ENCODE measurements at places on chromosomes 1 and 21. TPM values are rescaled to one million over a fixed set of nuclear protein-coding genes. Genes with fewer than 3 reads are reported as not detected.

The TRABD2B gene
- 2.8 TPM for total RNA-seq

DNA sequence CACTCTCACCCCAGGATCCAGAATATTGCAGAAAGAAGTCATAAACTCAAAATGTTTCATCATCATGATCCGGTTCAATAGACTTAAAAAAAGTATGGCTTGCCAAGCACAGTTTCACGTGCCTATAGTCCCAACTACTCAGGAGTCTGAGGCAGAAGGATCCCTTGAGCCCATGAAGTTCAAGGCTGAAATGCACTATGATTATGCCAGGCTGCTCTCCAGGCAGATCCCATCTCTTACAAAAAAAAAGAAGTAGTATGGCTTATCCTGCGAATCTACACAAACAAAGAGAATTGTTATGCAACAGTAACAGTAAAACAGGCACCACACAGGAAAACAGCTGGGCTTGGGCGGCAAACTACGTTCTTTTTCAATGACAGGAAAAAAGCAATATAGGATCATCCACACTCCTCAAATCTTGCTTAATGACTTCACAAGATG is 76.2 kb downstream of the EIF4G3 start:
- no peak overlapping the region for H3K4me3 ChIP-seq
- no peaks in the 10 kb centered on the region for H3K27me3 ChIP-seq
- H3K27ac ChIP-seq = no peak overlapping the region
- no peak for DNase-seq
- H3K36me3 ChIP-seq = no peaks in the 10 kb centered on the region
- H3K4me1 ChIP-seq = no peaks in the 10 kb centered on the region

DNA sequence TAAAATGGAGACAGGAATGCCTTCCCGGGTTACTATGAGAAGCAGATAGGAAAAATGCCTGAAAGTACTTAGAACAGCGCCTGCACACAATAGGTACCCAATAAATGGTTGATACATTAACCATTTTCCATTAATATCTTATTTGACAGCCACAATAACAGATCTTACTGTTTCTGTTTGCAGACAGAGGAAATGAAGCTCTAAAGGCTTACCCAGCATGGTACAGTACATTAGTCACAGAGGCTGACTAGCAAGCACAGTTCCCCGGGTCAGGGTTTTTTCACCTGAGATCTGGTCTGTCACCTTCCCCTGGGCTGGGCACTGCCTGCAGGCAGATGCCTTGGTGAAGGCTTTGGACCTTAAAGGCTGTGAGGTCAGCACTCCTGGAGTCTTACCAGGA is 2.9 kb downstream of the TRIM63 start:
- DNase-seq = no peak
- H3K4me1 ChIP-seq = no peaks in the 10 kb centered on the region
- H3K27ac ChIP-seq = no peak overlapping the region
- H3K4me3 ChIP-seq = no peak overlapping the region

DNA sequence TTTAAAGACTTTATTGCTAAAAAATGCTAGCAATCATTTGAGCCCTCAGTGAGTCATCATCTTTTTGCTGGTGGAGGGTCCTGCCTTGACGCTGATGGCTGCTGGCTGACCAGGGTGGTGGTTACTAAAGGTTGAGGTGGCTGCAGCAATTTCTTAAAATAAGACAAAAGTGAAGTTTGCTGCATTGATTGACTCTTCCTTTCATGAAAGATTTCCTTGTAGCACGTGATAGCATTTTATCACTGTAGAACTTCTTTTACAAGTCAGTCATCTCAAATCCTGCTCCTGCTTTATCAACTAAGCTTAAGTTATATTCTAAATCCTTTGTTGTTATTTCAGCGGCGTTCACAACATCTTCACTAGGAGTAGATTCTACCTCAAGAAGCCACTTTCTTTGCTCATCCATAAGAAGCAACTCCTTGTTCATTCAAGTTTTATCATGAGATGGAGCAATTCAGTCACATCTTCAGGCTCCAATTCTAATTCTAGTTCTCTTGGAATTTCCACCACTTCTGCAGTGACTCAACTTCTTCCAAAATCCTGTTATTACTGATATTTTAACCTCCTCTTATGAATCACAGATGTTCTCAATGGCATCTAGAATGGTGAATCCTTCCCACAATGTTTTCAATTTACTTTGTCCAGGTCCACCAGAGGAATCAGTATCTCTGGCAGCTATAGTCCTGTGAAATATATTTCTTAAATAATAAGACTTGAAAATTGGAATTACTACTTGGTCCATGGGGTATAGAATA is 17.6 kb upstream of the RGS1 start:
- no peak overlapping the region for H3K27ac ChIP-seq
- H3K27me3 ChIP-seq = no peaks in the 10 kb centered on the region
- no peaks in the 10 kb centered on the region for H3K4me1 ChIP-seq
- no peaks in the 10 kb centered on the region for H3K36me3 ChIP-seq
- no peak for DNase-seq

- H3K27me3 ChIP-seq = no peaks in the 10 kb centered on the region
- H3K36me3 ChIP-seq = no peaks in the 10 kb centered on the region
- DNase-seq = no peak
- no peaks in the 10 kb centered on the region for H3K4me1 ChIP-seq
Measured at GRCh38 chr1:115432061-115432460, 94.0 kb upstream of the NGF start.
